ENCODE measurements at places on chromosomes 7 and 10. TPM values are rescaled to one million over a fixed set of nuclear protein-coding genes. Genes with fewer than 3 reads are reported as not detected.

Gene MYPN
- polyA plus RNA-seq: 0.54 TPM

Gene POU6F2
- not detected for polyA plus RNA-seq

Gene ZFAND2A
- 31.1 TPM for polyA plus RNA-seq

- DNase-seq: no peak
Observed at GRCh38 chr10:105837951-105838350, 1196.9 kb downstream of the SORCS3 start.

Gene ATOH7
- polyA plus RNA-seq: 0.04 TPM

DNA sequence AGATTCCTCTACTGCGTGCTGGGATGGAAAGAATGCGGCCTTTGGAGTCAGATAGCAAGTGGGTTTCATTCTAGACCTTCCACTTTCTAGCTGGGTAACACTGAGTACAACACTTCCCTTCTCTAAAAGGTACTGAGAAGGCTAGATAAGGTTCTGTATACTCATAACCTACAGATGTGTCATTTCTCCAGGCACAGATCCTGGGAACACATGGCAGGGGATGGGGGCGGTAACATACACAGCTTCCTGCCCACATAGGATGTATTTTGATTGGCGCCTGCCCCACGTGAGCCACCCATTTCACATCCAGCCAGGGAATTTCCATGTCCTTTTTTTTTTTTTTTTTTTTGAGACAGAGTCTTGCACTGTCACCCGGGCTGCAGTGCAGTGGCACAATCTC lies 31.8 kb downstream of the KLRG2 start:
- no peak for DNase-seq

DNA sequence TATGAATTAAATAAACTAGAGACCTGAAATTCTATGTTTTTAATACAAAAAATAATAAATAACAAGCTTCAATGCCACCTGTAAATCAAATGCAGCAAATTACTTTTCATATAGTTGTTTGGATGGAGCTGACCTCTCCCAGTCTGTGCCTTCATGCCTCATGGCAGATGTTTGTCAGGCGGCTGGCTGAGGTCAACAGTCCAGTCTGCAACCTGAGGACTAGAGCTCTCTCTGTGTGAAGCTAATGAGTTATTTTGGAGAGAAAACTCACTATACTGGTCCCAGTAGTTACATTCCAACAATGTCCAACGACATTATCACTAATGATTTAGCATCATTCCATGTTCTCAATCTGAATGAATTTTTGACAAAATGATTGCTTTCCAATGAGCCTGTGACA lies 746.2 kb upstream of the POM121L12 start:
- no peak for DNase-seq

GRCh38 chr10:78433076-78433595 lies 399.5 kb downstream of the RPS24 start:
- no peak for DNase-seq

Gene CUBN
- 0.07 TPM for polyA plus RNA-seq

- no peak for DNase-seq
Observed at GRCh38 chr7:84663224-84663623, 468.6 kb upstream of the SEMA3A start.

- DNase-seq: no peak
Observed at GRCh38 chr10:131180740-131181415, 130.6 kb downstream of the TCERG1L start.

- no peak for DNase-seq
Observed at GRCh38 chr7:2094454-2095045, 138.2 kb downstream of the MAD1L1 start.

All from keratinocyte (primary cell).